CD4-positive, alpha-beta T cell treated with Interleukin-17A for 4 hours (primary cell): ENCODE measurements at places on chromosomes 1 and 21.

DNA sequence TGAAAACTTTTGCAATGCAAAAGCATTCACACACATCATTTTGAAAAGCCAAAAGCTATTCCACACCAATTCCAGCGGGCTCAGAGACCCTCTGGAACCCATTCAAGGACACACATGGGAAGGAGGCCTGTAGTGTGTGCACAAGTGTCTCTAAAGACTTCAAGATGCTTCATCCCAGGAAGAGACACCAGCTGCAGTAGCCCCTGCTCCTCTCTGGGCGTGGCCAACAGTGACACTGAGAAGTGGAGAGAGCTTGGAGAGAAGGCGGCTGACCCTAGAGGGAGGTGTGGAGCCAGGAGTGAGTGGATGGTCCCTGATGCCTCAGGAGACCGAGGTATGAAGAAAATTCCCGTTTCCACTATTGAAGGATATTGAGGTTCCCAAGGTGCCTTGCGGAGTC lies 14.9 kb upstream of the TNNI1 start:
- DNase-seq: no peak

DNA sequence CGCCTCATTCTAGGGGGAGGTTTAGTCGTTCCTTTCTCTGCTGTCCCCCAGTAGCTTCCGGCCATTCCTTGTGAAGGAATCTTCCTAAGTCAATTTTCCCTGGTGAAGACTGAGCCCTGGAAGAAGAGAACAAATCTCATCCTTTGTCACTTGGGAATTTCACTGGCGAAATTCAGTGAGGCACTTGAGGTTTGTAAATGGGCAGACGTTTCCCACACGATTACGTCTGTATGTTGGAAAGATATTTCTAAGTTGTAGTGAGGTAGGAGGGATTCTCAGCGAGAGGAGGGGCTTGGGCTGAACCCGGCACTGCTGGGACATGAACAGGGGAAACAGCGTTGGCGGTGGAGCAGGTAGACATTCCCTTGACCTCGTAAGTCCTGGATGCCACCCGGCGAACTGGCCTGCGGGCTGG lies 47.2 kb downstream of the GALNT2 start:
- no peak for DNase-seq

DNA sequence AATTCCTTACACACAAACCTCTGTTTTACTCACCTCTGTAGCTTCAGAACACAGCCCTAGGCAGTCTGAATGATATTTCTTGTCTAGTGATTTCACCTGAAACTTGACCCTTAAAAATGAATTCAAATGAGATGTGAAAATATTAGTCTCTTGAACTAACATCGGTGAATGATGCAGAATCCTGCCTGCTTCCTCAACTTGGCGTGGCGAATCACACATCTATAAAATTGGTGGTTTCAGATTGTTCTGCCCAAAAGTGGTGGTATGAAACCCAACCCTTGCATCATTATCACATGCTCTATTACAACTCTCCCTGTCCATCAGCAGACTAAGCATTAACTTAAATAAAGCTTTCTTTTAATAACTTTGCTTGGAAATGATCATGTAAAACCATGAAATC lies 26.9 kb upstream of the C1orf21 start:
- no peak for DNase-seq

DNA sequence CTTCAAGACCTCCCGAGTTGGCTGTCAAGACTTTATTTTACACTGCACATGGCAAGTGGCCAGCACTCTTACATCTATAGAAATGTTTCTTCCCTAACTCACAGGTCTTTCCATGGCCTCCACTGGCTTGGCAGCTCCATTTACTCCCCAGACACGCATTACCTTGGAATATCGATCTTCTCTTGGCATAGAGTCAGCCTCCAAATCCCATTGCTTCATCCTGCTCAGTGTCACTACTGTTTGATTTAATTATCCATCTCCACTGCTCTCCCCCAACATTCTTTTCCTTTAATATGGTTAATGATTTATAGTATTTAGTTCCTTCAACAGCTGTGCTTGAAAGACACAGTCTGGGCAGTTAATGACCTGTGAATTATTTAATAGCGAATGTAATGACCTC lies 241.2 kb upstream of the MAP1LC3C start:
- DNase-seq: no peak

DNA sequence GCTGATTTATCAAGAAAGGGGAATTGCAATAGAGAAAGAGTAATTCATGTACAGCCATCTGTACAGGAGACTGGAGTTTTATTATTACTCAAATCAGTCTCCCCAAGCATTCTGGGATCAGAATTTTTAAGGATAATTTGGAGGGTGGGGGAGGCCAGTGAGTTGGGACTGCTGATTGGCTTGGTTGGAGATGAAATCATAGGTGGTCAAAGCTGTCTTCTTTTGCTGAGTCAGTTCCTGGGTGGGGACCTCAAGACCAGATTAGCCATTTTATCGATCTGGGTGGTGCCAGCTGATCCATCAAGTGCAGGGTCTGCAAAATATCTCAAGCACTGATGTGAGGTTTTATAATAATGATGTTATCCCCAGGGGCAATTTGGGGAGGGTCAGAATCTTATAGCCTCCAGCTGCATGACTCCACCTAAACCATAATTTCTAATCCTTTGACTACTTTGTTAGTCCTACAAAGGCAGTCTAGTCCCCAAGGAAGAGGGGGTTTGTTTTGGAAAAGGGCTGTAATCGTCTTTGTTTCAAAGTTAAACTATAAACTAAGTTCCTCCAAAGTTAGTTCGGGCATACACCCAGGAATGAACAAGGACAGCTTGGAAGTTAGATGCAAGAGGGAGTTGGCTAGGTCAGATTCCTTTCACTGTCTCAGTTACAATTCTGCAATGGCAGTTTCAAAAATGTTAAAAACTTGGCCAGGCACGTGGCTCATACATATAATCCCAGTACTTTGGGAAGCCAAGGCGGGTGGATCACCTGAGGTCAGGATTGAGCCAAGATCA lies 16.9 kb upstream of the RAB3B start:
- DNase-seq: no peak

DNA sequence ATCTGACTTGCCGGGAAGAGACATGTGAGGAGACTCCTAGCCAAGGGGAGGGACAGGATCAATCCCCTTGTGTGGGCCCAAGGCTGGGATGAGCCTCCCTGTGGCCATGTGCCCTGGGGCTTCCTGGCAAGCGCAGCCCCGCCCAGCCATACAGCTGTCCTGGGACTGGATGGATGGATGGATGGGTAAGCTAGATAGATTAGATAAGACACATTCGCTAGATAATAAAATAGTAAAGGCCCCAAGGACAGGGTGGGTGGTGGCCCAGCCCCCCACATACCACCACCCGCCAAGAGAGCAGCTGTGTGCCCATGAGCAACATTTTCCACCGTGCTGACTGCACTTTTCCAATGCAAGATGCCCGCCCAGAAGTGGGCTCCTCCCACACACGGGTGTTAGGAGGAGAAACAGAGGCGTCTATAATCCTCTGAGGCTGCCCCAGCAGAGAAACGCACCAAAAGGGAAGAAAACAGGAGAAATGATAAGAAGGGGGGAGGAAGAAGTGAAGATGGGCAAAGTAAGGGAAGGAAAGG lies 25.1 kb downstream of the ZBTB17 start:
- DNase-seq: peak; percentile 45

- no peak for DNase-seq
These were observed 44.1 kb upstream of the EIF4G3 start for GRCh38 chr1:21220815-21221214.

DNA sequence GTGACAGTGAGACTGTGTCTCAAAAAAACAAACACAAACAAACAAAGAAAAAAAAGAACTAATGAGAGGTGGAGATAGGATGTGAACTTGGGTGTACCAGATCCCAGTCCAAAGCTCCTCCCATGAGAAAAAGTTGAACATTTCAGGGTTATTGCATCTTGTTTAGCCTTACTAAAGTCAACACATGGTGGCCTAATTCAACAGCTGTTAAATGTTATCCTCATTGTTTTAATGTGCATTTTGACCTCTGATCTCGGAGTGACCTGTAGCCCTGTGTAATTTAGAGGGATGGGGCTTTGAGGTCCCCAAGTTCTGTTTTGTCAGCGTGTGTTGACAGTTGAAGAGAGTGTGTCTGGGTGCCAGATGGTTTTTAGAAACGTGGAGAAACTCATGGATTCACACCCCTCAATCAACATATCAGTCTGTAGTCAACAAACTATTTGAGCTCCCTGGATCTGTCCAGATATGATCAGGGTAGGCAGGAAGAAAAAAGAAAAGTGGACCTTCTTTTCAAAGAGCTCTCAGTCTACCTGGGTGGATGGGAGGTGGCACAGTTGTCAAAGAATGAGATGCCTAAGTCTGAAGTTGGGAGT lies 34.7 kb downstream of the PTPRU start:
- DNase-seq: no peak

DNA sequence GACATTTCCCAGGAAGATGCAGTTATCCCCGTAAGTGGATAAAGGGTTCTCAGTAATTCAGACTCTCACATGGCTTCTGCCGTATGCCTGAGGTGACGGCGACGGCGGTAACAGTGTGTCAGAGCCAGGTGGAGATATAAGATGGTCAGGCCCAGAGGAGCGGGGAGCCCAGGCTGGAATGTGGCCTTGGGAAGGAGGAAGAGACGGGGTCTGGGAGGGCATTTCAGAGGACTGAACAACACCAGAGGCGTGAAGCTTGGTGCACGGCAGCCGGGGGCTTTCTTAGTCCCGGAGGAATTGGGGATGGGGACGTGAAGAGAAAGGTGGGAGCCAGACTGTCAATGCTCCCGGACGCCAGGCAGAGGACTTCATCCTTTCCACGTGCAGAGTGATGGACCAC lies 1.0 kb downstream of the RER1 start:
- no peak for DNase-seq

DNA sequence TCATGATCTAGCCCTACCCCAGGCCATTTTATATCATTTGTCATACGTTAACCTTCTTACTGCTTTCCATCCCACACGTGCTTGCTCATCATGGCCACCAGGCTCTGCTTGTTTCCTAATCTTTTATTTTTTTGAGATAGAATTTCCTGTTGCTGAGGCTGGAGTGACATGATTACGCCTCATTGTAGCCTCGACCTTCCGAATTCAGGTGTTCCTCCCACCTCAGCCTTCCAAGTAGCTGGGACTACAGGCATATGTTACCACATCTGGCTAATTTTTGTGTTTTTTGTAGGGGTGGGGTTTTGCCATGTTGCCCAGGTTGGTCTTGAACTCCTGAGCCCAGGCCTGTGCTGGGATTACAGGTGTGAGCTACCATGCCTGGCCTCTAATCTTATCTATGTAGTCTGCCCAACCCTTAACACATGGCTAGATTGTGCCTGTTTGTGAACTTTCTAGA lies 3.3 kb downstream of the UAP1 start:
- DNase-seq: no peak

DNA sequence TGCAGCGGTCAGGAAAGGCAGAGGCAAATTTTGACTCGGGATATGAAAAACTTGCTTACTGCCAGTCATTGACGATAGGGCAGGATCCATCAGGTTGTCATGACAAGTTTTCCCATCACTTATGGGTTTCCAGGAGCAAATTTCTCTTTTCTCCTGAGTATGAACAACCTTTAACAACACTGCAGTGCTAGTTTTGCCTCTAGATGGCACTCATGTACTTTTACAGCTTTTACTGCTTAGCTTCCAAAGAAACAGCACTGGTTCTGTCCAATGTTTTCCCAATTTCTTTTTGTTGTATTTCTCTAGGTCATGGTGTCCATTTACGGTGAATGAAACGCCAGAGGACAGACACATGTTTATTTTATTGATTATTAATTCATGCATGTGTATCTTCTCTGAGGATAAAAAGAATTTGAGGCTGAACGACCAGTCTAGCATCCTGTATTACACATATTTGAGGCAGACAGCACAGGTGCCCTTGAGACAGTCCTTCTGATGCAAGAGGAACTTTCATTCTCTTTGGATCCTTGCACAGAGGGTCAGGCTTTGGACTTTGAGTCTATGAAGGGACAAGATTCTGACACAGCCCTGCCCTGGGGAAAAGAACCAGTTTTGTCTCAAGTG lies 112.3 kb upstream of the TRABD2B start:
- no peak for DNase-seq

- no peak for DNase-seq
These were observed 124.6 kb downstream of the RASAL2 start for GRCh38 chr1:178218550-178218949.

GRCh38 chr1:203089651-203090045 lies 3.8 kb upstream of the MYOG start:
- DNase-seq: no peak

GRCh38 chr1:182166750-182167149 lies 105.2 kb upstream of the ZNF648 start:
- DNase-seq: no peak

DNA sequence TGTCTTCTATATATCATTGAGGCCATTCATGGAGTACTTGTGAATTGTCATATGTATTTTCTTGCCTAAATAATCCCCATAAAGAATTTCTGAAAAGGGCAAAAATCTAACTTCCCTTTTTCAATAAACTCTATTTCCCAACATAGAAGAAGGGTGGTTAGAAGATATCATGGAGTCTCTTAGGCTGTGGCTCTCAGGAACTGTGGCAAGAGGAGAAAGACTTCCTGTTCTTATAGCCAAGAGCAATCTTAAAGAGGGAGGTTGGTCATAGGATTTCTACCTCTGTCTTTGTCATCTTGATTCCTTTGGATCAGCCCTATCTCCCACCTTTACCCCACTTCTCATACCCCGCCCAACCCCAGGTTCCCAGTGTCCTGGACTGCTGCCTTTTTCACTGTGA lies 175.8 kb downstream of the TYW3 start:
- DNase-seq: no peak

DNA sequence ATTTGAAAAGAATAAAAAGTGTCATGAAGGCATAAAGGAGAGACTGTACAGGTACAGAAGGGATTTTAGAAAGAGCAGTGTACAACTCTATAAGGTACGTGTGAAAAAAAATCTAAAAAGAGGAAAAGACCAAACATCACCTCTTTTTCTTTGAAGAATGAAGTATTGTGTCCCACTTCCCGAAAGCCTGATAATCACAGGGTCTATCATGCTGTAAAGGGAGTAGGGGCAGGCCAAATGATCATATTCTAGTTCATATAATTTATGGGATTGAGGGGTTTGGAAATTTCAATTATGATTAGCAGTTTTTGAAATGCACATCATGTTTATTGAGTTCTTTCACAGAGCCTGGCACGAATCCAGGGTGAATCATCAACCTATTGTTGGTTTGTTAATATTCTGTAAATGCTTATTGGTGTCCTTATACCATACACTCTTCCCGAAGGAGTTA lies 910 bp upstream of the RERE start:
- DNase-seq: peak; percentile 73

GRCh38 chr1:168470901-168471431 lies 72.8 kb downstream of the XCL2 start:
- DNase-seq: no peak

GRCh38 chr21:25561668-25562641 lies 45.3 kb downstream of the MRPL39 start:
- peak; percentile 78 for DNase-seq

- no peak for DNase-seq
These were observed 28.8 kb upstream of the TARBP1 start for GRCh38 chr1:234507626-234508387.
